Spleen (tissue), 13 donors: ENCODE measurements at places on chromosomes 4 and X. TPM values are rescaled to one million over a fixed set of nuclear protein-coding genes. Genes with fewer than 3 reads are reported as not detected.
A peak's percentile ranks its signal among the peaks of the same experiment; 100 is the strongest.

DNA sequence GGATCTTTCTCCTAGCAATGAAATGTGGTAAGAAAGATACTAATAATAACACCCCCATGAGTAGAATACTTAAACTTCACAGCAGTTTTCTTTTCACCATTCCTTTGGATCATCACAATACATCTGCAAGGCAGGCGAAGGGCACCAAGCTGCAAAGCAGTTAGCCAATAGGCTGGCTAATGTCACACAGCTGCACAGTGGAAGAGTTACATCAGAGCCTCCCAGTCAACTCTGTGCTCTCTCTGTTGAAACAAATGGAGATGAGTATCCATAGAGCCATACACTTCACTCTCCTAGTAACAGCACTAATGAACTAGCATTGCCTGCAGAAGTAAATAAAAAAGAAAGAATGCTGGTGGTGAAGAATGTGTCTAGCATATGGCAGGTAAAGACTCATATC, 139.0 kb downstream of the ATG4A start:
- no peaks in the 10 kb centered on the region for H3K27me3 ChIP-seq
- H3K4me3 ChIP-seq: no peak overlapping the region
- no peaks in the 10 kb centered on the region for H3K4me1 ChIP-seq
- no peak overlapping the region for H3K27ac ChIP-seq
- no peak for DNase-seq

GRCh38 chrX:133953785-133954355, 31.5 kb downstream of the GPC3 start:
- no peak overlapping the region for H3K27ac ChIP-seq
- H3K27me3 ChIP-seq: peaks cover 7% of the 10 kb centered on the region
- H3K4me3 ChIP-seq: no peak overlapping the region
- H3K36me3 ChIP-seq: no peaks in the 10 kb centered on the region

GRCh38 chr4:185165605-185166063, 22.6 kb downstream of the SLC25A4 start:
- H3K4me3 ChIP-seq: no peak overlapping the region
- peaks cover 82% of the 10 kb centered on the region for H3K36me3 ChIP-seq
- H3K27ac ChIP-seq: no peak overlapping the region
- H3K27me3 ChIP-seq: no peaks in the 10 kb centered on the region

DNA sequence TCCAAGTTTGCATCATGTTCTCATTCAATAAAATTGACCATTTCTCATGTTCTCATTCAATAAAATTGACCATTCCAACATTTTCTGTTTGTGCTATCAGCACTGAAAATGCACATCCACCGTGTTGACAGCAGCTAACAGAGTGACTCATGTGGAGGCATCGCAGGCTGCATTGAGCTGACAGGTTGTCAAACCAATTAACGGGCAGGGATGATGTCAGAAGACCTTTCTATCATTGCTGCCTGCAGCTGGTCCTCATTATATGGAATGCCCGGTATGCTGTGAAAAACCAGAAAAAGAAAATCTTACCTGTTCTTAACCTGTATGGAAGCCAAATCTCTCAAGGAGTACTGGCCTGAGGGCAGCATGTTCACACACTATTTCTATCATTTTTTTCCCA, 202.0 kb downstream of the SMIM20 start:
- DNase-seq: no peak
- no peaks in the 10 kb centered on the region for H3K4me1 ChIP-seq
- no peaks in the 10 kb centered on the region for H3K27me3 ChIP-seq
- no peak overlapping the region for H3K27ac ChIP-seq
- no peaks in the 10 kb centered on the region for H3K36me3 ChIP-seq
- H3K4me3 ChIP-seq: no peak overlapping the region

DNA sequence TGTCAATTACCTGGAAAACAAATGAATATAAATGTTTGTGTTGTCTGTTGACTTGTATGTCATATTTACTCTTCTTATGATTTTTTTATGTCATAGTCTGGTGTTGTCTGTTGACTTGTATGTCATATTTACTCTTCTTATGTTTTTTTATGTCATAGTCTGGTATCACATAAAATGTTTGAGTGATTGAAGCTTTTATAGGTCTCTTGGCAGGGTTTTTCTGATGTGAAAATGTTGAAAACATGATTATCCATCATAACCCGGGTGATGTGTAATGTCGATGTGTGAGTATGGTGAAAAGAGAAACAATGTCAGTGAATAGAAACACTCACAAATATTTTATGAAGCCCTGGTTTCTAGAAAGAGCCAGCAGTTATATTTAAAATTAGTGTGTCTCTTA, 335.7 kb downstream of the BMPR1B start:
- H3K27ac ChIP-seq: no peak overlapping the region
- DNase-seq: no peak
- H3K36me3 ChIP-seq: no peaks in the 10 kb centered on the region
- H3K4me1 ChIP-seq: no peaks in the 10 kb centered on the region

- no peaks in the 10 kb centered on the region for H3K36me3 ChIP-seq
- no peak overlapping the region for H3K4me3 ChIP-seq
- DNase-seq: no peak
- no peak overlapping the region for H3K27ac ChIP-seq
- H3K27me3 ChIP-seq: no peaks in the 10 kb centered on the region
- H3K4me1 ChIP-seq: no peaks in the 10 kb centered on the region
These were observed 60.1 kb upstream of the PLAC1 start for GRCh38 chrX:134718105-134718965.

- H3K4me1 ChIP-seq: no peaks in the 10 kb centered on the region
- no peaks in the 10 kb centered on the region for H3K36me3 ChIP-seq
- DNase-seq: no peak
- no peaks in the 10 kb centered on the region for H3K27me3 ChIP-seq
These were observed 436.0 kb downstream of the CENPC start for GRCh38 chr4:67109276-67109675.

DNA sequence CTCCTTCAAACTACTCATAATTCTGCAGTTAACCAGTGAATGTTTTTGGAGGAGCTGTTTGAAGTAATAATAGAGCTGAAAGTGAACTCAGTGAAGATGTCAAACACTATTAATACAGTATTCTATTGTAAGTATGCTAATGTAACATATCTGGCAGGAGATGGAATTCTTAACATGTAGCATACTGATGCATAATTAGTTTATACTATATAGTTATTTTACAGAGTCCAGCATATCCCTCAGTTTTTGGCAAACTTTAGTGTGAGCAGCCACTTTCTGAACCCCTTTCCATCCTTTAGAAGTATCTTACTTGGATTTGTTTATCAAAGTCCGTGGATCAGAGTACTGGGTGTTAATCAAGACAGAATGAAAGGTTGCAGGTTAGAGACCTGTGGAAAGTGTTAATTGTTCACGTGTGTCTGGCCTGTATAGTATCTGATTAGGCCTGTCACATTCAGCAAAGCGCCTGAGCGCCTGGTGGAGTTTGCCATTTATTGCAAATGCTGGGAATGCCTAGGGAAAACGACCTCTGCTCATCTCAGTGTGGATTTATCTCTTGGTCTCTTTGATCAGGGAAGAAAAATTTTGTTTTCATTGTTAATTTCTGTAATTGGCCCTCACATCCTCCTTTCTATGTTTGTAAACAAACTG, 251.7 kb upstream of the MAD2L1 start:
- no peaks in the 10 kb centered on the region for H3K4me1 ChIP-seq
- no peak for DNase-seq
- no peak overlapping the region for H3K27ac ChIP-seq
- H3K4me3 ChIP-seq: no peak overlapping the region

DNA sequence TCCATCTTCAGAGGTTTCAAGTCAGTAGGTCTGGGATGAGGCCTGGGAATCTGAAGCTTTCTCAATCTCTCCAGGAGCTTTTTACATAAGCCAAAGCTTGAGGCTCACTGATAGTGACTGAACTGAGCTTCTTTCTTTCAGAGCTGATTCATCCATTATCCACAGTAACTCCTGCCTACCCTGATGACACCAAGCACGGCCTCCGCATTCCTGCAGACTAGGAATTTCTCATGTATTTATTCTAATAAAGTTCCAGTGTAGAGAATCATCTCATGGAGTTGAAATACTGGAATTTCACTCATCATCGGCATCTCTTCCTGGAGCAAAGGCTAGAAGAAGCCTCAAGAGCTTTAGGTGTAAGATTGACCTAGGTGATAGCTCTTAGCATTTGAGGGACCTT, 12.1 kb upstream of the DCTD start:
- no peaks in the 10 kb centered on the region for H3K4me1 ChIP-seq
- H3K4me3 ChIP-seq: no peak overlapping the region
- H3K36me3 ChIP-seq: no peaks in the 10 kb centered on the region

GRCh38 chr4:80307183-80307735, 28.3 kb upstream of the CFAP299 start:
- no peak overlapping the region for H3K4me3 ChIP-seq
- DNase-seq: no peak
- no peak overlapping the region for H3K27ac ChIP-seq
- no peaks in the 10 kb centered on the region for H3K36me3 ChIP-seq
- no peaks in the 10 kb centered on the region for H3K27me3 ChIP-seq

GRCh38 chr4:168856312-168856711, 153.7 kb downstream of the CBR4 start:
- peaks cover 13% of the 10 kb centered on the region for H3K4me1 ChIP-seq
- no peaks in the 10 kb centered on the region for H3K27me3 ChIP-seq
- H3K36me3 ChIP-seq: no peaks in the 10 kb centered on the region
- H3K4me3 ChIP-seq: no peak overlapping the region

DNA sequence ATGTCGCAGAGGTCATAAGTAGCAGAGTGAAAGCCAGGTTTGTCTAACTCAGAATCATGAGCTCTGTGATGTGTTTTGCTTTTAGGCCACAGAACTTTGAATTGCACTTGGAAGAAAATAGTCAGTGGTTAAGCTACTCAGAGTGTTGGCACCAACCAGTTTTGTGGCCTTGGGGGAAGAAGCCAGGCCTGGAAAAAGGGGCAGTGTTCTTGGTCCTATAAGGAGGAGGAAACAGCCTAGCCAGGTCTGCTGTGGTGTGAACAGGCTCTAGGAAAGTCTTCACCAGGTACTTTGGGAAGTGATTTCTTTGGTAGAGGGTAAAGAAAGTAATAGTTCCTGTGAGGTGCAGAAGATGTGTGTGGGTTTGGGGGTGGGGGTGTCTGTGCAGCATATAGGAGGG, 49.2 kb downstream of the FHIP1A start:
- no peak overlapping the region for H3K27ac ChIP-seq
- H3K27me3 ChIP-seq: no peaks in the 10 kb centered on the region
- no peaks in the 10 kb centered on the region for H3K4me1 ChIP-seq
- H3K4me3 ChIP-seq: no peak overlapping the region

- H3K27me3 ChIP-seq: no peaks in the 10 kb centered on the region
- H3K36me3 ChIP-seq: no peaks in the 10 kb centered on the region
- no peak for DNase-seq
- no peaks in the 10 kb centered on the region for H3K4me1 ChIP-seq
- H3K4me3 ChIP-seq: no peak overlapping the region
These were observed 1.7 kb upstream of the AFP start for GRCh38 chr4:73434311-73434710.

DNA sequence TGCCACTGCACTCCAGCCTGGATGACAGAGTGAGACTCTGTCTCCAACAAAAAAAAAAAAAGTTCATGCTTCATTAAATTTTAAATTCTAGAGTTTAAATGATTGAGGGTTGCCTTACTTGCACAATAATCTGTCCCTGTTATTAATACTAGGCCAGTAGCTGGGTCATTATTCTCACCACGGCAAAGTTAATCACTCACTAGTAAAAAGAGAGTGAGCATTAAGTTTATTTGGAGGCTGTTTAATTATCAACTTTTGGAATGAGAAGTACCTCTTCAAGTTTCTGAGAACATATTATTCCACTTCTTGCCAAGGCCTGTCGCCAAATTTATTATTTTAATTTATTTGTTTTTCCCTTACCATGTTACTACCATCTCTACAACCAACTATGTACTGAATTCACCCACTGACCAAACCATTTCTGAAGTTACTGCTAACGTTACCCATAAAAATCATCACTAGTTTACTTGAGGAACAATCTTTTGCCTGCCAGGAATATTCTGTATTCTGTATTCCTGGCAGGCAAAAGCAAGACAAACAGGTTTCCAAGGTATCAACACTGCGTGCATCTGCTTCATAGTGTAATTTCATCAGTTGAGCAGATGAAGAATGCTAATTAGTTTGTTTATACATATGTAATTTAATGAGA, 26.5 kb downstream of the GUCY1A1 start:
- no peak overlapping the region for H3K4me3 ChIP-seq
- DNase-seq: no peak
- no peaks in the 10 kb centered on the region for H3K36me3 ChIP-seq
- H3K27me3 ChIP-seq: no peaks in the 10 kb centered on the region
- H3K27ac ChIP-seq: no peak overlapping the region
- no peaks in the 10 kb centered on the region for H3K4me1 ChIP-seq

DNA sequence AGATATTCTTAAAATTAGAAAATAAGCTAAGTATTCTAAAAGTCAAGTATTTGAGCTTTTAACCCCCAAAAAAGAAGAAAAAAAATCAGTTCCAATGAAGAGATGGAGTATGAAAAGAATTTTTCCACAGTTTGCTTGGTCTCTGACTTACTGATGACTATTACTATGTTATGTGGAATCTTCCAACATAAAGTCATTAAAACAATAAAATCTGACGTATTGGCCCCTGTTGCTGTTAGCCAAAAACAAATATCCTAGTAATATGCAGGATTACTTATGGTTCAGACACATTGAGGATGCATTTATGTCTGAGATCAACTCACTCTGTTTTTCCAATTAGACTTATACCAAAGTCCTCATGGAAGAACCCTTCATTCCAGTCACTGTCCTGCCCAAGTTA, 517.2 kb upstream of the ADGRL3 start:
- no peak overlapping the region for H3K4me3 ChIP-seq
- H3K4me1 ChIP-seq: no peaks in the 10 kb centered on the region
- no peak overlapping the region for H3K27ac ChIP-seq
- no peaks in the 10 kb centered on the region for H3K27me3 ChIP-seq
- H3K36me3 ChIP-seq: no peaks in the 10 kb centered on the region

- peaks cover 26% of the 10 kb centered on the region for H3K36me3 ChIP-seq
- H3K4me3 ChIP-seq: peak within 1 kb of the TSS; percentile 52
- H3K27ac ChIP-seq: peak within 1 kb of the TSS; percentile 67
- H3K4me1 ChIP-seq: peaks cover 27% of the 10 kb centered on the region
- H3K27me3 ChIP-seq: no peaks in the 10 kb centered on the region
These were observed at the start of gene PLXNA3 for GRCh38 chrX:154458116-154458953. PLXNA3 (plus strand) TSS chrX:154458281; CDS start chrX:154460184, 1,903 bp downstream.

DNA sequence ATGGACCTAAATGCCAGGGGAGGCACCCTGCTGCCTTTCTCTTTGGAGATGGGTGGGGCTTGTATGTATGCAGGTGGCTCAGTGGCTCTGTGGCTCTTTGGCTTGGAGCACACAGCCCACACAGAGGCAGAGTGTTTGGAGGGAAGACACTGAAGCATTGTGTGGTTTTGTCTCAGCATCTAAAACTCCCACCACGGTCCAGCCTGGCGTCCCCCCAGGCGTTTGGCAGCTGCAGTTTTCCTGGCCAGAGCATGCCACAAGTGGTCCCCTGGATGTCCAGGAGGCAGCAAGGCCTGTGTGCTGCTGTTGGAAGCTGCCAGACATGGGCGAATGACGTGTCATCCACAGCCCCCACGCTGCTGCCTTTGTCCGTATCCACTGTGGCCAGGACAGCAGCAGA, 32.2 kb upstream of the PSAPL1 start:
- no peaks in the 10 kb centered on the region for H3K36me3 ChIP-seq
- DNase-seq: no peak
- no peaks in the 10 kb centered on the region for H3K27me3 ChIP-seq

The PALLD gene
- 183 TPM for total RNA-seq

The P2RY4 gene
- 0.27 TPM for total RNA-seq

The CENPVL1 gene
- total RNA-seq: not detected

The GLUD2 gene
- 0.37 TPM for total RNA-seq

The BMPR1B gene
- total RNA-seq: 1.3 TPM

The CD38 gene
- 78.7 TPM for total RNA-seq
